ENCODE measurements at places on chromosomes 1 and 21.

- peak; percentile 4 for DNase-seq
Measured at GRCh38 chr1:74502432-74502831, 10.0 kb downstream of the LRRC53 start.

DNA sequence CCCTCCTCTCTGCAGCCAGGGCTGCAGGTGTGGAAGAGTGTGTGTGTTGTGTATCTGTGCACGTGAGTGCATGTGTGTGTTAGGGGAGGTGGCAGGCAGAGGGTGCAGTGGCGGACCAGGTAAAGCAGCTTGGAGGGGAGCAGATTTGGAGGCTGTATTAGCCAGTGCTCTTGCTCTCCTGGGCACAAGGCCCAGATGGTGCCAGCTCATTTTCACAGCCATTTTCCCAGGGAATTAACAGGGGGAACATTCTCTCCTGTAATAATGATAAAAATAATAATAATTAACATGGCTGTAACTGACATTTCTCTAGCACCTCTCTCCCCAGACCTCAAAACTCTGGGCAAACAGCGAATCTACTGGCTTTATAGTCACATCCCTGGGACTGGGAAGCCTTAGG is 43.6 kb downstream of the LRRN2 start:
- DNase-seq = no peak

GRCh38 chr1:36675106-36675505 is 192.4 kb upstream of the CSF3R start:
- DNase-seq = no peak

- no peak for DNase-seq
Measured at GRCh38 chr1:48223366-48224240, 1.1 kb downstream of the SLC5A9 start.

DNA sequence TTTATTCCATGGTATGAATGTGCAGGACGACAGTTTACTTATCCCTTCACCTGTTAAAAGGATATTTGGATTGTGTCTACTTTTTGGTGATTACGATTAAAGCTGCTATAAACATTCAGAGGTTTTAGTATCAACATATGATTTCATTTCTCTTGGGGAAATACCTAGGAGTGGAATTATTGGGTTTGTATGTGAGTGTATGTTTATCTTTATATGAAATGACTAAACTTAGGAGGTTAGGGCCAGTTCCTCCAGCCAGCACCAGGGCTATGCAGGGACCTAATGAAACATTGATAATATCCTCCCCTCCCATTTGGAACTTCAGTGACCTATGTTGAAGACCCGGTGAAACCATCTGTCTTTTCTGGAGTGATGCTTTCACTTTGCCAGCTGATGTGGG is 13.8 kb downstream of the TMEM51 start:
- no peak for DNase-seq

GRCh38 chr1:45051005-45051772 is 39.1 kb downstream of the UROD start:
- no peak for DNase-seq

DNA sequence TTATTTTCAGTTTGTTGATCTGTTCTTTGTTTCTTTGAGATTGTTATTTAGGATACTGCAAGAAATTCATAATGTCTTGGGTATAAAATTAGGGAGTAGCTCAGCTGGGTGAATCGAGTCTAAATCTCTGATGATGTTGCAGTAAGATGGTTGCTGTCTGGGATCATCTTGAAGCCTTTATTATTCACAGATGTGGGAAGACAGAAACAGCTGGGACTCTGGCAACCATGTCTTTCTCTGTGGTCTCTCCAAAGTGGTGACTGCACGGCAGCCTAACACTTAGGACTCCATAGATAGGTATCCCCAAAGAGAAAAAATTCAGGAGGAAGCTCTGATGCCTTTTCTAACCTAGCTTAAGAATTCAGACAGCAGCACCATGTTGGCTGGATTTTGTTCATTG is 52.7 kb downstream of the RAP1A start:
- no peak for DNase-seq

DNA sequence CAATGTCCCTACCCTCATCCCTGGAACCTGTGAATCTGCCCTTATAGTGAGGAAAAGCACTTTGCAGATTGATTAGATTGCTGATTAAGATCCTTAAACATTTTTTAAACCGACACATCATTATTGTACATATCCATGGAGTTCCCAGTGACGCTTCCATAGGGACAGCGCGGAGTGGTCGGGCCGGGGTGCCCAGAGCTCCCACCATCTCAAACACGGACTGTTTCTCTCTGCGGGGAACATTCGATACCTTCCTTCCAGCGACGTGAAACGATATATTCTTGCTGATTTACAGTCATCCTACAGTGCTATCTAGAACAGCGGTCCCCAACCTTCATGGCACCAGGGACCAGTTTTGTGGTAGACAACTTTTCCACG is 4.0 kb downstream of the KRTAP10-12 start:
- no peak for DNase-seq

DNA sequence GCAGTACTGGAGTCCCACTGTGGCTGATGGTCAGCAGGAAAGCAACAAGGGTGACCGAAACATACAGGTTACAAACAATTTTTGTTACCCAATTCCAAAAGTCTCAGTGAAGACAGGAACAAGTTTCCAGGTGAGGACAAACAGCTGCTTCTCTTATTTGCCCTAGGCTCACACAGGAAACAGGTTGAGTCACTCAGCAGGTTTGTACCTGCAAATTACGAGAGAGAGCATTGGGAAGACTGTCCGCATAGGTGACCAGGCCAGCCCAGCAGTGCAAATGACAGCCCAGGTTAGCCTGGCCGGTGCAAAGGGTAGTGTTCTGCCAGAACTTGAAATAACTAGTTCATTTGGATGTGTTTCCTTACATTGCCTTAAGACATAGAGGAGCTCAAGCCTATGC is 40.0 kb upstream of the DSCAM start:
- DNase-seq = no peak

GRCh38 chr1:17314491-17314971 is 6.5 kb downstream of the PADI4 start:
- DNase-seq = peak; percentile 27

DNA sequence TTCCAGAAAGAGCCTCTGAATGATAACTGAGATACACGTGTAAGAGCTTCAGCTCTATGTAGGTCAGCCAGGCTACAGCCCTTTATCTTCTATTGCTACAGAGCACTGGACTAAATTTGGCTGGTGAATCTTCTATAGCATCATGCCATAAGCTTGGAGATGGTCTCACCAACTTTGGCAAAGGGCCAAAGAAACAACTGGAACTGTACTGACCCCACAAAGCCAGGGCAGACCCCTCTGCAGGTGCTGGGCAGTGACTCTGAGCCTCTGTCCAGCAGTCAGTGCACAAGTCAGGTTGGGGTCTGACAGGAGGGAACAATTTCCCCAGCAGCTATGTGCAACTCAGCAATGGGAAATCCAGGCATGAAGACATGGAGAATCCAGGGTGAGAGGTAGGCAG is 57.8 kb upstream of the NFASC start:
- DNase-seq = no peak

DNA sequence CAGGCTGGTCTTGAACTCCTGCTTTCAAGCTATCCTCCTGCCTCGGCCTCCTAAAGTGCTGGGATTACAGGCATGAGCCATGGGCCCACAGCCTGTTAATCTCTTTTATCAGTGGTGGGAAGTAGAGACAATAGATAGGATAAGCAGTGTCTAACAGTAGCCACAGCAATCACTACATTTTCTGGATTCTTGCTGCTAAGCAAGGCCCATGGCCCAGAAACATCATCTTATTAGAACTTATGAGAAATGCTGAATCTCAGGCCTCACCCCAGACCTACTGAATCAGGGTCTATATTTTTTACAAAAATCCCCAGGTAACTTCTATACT is 29.7 kb downstream of the IGFN1 start:
- DNase-seq = no peak
